ENCODE measurements at places on chromosomes 6 and 20.

DNA sequence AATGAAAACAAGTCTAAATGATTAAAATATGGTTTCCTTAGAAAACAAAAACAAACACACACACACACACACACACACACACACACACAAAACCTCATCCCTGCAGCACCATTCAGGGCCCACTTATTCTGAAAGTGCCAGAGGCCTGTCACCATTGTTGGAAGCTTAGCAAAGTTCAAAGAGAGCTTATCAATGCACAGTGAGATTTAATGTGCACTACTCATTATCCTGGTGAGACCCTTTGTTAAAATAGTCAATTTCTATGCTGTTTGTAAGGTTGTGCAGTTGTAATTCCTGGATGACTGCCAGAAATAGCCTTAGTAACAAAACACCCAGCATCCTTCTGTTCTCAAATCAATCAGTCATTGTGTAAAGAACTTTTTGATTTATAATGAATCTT, 482.9 kb downstream of the GRIK2 start:
- no peak for DNase-seq

- no peak for DNase-seq
Observed at GRCh38 chr20:11445161-11445560, 472.5 kb upstream of the BTBD3 start.

GRCh38 chr6:42493914-42494539, 42.3 kb upstream of the TRERF1 start:
- no peak for DNase-seq

DNA sequence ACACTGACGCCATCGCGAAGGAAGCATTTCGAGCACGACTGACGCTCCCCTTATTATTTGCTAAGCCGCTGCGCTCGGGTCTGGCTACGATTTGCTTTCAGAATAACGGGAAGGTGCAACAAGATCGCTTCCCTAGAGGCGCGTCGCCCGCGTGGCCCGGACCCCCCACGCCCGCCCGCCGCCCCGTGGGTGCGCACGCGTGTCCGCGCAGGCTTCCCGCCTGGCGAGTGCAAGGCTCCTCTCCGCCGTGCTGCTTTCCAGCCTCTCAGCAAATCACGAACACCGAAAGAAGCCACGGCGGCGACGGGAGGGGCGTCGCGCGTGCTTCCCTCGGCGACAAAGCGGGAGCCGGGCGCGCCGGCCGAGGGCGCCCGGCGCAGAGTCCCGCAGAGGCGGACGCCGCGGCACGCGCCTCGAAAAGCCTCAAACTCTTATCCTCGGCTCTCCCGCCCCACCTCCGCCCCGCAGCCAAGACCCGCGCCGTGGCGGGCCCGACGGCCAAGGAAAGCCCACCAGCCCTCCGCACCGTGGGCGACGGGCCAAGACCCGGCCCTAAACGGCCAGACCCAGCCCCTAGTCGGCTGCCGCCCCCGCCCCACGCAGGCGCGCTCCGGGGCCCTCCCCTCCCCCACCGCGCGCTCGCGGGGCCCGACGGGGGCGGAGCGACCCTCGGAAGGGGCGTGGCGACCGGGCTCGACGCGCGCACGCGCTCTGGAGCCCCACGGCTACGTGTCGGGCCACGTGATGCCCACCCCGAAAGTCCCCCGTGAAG, 987 bp upstream of the QKI start:
- peak; percentile 59 for DNase-seq

GRCh38 chr20:19074828-19075516, 137.5 kb upstream of the SLC24A3 start:
- DNase-seq = no peak

DNA sequence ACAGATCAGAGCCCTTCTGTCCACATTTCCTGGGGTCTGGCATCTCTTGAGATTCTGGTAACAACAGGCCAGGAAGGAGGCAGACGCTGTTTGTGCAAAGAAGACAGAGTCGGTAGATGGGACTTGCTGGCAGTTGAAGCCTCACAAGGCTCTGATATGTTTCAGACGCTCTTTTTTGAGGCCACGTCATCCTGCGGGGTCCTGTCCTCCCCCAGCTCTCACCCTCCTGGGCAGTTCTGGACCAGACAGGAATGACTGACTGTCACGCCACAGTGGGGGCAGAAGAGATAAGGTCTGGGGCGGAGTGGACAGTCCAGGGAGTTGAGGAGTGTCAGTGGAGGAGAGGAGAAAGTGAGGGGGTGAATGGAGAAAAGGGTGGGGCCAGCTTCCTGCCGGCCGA, 87.1 kb upstream of the SULF2 start:
- DNase-seq = no peak

DNA sequence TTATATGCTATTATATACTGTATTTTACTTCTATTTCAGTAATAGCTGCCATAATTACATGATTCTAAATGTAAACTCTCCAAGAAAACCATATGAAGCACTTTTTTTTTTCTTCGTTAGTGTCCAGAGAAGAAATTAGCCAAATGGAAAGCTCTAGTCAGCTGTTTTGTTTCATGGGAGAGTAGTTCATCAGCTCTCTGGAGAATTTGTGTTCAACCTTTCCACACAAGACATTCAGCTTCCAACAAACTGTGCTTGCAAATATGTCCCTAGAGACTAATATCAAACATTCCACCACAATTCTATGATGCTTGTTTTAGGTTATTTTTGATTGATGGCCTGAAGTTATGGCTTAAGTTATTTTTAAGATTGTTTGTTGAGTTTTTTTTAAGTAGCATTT, 19.5 kb downstream of the FHL5 start:
- DNase-seq = no peak

- no peak for DNase-seq
Observed at GRCh38 chr20:63857764-63858392, 3.4 kb upstream of the ABHD16B start.

DNA sequence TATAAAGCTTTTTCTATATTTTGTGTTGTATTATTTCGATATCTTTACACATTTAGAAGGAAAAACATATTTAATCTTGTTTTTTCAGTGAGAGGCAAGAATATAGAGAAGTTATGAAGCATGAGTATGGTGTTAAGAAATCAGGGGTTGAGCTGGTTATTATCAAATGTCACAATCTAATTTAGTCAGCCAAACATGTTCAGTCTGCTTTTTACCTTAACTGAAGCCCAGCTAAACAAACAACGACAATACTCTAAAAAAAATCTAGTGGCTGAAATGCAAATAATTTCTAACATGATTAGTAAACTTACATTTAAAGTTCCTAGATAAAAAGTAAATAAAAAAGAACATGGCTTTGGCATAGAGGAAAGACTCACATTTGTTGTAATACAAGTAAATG, 433.8 kb upstream of the NRSN1 start:
- no peak for DNase-seq

DNA sequence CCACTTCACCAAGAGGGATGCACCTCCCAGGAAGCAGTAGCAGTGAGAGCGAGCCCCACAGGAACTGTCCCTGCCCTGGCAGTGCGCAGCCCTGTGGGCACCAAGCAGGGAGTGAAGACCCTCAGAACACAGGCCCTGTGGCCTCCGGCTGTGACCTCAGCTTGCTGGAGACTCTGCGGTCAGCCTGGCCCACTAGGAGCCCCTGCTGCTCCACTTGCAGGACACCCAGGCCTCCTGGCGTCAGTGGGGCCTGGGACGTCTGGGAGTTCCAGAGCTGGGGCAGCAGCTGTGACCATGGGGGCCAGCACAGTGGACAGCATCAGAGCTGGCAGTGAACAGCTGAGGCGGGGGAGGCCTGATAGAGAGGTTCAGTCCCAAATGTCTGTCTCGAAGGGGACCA, 28.3 kb downstream of the PXDC1 start:
- DNase-seq = no peak

- DNase-seq = no peak
Observed at GRCh38 chr6:36749829-36750489, 52.3 kb downstream of the RAB44 start.

DNA sequence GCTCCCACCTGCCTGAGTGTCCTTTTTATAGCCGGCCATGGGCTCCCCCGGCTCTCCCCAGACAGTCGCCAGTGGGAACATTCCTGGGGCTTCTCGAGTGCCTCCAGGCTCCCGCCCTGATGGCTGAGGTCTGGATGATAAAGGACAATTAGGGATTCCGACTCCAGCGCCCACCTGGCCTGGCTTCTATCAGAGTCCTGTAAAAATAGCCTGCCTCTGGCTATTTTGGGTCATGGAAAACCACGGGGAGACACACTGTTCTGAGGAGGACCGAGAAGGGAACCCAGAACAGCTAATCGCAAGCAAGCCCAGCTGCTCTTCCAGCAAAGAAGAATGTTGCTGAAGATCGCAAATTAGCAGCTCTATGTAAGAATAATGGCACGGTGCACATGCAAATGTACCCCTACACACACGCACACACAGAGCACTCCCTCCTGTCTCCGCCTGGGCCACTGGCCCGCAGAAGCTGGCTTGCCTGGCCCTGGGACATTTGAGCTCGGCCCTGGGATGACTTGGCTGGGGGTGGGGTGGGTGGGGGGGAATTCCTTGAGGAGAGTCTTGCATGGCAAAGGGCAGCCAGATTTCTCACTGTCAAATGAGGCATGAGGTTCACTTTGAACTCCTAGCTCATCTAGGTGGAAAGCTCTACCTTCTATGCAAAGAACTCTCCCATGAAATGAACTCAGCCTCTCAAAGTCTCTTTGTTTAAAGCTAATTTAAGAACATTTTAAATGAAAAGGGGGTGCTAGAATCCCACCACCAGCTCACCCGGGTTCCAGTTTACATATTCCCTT, 55.3 kb downstream of the CTCFL start:
- DNase-seq = no peak

DNA sequence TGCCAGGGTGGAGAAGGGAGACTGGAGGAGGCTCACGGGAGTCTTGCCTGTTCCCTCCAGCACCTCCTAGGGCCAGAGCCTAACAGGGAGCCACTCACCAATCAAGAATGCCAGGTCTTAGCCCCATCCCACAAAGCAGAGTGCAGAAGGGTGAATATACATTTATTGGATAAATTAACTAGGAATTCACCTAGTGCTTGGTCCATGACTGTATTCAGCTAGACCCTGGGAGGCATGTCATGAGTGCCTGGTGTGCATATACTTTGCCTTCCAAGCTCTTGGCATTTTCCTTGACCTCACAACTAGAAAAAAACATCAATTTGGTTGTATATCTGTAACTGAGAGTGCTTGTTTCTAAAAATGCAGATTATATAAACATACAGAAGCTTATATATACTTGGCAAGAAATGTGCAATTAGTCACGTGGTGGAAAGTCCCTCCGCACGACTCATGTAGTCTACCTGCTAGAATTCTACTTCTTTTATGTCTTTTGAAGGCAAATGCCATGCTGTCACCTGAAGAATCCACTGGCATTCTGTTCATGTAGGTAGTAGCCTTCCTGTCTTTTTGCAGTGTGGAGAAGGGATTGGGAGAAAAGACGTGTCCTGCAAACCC, 991.0 kb downstream of the KIF16B start:
- DNase-seq = no peak

GRCh38 chr6:87378947-87379346, 28.8 kb upstream of the CFAP206 start:
- no peak for DNase-seq

- DNase-seq = no peak
Observed at GRCh38 chr6:139367810-139368351, 6.6 kb downstream of the CITED2 start.

DNA sequence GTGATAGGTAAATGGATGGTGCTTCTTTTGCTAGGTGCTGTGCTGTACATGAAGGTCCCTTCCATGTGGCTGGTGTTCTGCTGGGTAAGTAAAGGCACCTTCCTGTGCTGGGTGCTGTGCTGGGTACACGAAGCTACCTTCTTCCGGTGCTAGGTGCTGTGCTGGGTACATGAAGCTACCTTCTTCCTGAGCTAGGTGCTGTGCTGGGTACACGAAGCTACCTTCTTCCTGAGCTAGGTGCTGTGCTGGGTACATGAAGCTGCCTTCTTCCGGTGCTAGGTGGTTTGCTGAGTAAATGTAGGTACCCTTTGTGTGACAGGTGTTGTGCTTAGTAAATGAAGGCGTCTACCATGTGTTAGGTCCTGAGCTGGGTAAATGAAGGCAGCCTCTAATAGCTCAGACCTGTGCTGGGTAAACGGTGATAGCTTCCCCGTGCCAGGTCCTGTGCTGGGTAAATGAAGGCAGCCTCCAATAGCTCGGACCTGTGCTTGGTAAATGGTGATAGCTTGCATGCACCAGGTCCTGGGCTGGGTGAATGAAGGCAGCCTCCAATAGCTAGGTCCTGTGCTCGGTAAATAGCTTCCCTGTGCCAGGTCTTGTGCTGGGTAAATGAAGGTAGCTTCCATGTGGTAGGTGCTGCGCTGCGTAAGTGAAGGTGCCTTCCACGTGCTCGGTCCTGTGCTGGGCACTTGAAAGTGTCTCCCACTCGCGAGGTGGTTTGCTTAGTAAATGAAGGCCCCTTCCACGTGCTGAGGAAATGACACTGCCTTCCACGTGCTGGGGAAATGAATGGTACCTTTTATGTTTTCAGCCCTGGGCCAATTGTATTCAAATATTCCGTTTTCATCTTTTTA, 115.5 kb downstream of the ERMARD start:
- DNase-seq = no peak

GRCh38 chr20:63065911-63066310, 59.1 kb upstream of the BHLHE23 start:
- no peak for DNase-seq

DNA sequence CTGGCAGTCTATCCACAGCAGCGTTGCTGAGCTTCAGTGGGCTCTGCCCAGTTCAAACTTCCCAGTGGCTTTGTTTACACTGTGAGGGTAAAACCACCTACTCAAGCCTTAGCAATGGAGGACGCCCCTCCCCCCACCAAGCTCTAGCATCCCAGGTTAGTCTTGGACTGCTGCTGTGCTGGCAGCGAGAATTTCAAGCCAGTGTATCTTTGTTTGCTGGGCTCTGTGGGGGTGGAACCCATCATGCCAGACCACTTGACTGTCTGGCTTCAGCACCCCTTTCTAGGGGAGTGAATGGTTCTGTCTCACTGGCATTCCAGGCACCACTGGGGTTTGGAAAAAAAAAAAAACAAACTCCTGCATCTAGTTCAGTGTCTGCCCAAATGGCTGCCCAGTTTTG, 249.7 kb upstream of the SYNCRIP start:
- DNase-seq = no peak

- no peak for DNase-seq
Observed at GRCh38 chr6:162701551-162701950, 26.0 kb downstream of the PRKN start.

DNA sequence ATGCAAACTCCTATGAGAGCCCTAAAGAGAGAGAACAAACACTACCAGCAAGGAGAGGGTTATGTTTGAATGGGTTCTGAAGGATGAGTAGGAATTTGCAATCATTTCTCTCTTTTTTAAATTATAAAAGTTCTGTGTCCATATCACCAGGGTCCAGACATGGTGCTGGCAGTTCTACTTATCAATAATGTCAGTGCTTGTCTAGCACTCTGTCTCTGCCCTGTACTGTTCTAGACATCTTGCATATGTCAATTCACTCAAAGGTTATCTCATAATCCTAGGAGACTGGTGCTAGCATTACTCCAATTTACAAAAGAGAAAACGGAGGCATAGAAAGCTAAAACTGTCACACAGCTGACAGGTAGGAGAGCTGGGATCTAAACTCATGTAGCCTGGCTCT, 101.3 kb downstream of the VEGFA start:
- DNase-seq = no peak

- DNase-seq = no peak
Observed at GRCh38 chr6:119348748-119349360, 707 bp downstream of the MAN1A1 start.
